Stimulated activated CD4-positive, alpha-beta T cell treated with anti-CD3 and anti-CD28 coated beads, TNF-alpha, amount 100 ng/mL, for 24 hours (primary cell): ENCODE measurements at places on chromosomes 7 and 10.

GRCh38 chr7:108167460-108167859, 37.3 kb upstream of the LAMB4 start:
- no peak for DNase-seq

DNA sequence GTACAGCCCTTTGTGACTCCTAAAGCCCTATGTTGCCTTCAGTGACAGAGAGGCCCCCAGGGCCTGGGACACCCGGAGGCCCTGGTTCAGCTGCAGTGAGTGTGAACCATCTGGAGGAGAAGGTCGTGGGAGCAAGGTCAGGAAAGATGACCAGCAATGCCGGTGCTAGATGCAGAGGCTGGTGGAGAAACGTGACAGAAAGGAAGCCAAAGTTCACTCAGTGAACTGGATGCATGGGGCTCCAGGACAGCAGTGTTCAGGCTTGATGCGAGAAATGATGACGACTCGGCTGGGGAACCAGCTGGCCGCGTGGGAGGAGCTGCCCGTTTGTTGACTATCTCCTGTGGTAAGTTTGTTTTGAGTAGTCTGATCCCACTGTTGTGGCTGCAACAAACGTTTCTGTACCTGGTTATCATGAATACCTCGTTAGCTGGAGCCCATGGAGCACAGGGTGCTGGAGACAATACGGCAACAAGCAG, 54.1 kb upstream of the MKRN1 start:
- no peak for DNase-seq

GRCh38 chr10:88195841-88196240, 332.4 kb downstream of the PTEN start:
- no peak for DNase-seq

- no peak for DNase-seq
Measured at GRCh38 chr7:111006691-111007090, 84.2 kb upstream of the LRRN3 start.

GRCh38 chr7:155872678-155873369, 60.6 kb upstream of the SHH start:
- DNase-seq = no peak

DNA sequence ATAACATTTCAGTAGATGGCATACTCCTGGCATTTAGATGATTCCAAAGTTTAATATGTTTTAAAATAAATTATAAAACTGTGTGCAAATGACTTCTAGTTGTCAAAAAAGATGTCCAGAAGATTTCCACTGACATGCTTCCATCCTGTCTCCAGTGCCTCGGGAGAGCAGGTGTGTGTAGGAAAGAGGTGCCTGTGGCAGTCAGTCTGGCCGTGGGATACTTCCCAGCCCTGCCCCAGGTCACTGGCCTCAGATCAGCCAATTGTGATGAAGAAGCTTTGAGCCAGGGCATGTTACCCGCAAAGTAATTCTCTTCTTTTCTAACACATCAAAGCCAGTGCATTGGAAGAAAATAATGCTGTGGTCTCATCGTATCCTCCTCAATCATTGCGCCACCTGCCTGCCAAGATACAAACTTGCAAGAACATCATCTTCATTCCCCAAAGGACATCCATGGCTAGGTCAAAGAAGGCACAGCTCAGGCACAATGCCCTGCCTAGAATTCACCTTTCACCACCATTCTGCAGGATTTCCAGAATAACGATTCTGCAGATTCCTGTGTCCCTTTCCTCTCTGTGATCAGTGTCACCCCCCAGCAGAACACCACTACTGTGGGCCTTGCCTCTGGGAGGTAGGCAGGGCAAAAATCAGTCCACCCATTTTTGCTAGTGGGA, 6.3 kb upstream of the KCNMA1 start:
- no peak for DNase-seq

- DNase-seq = no peak
Measured at GRCh38 chr10:70847659-70848360, 32.1 kb downstream of the SGPL1 start.

- no peak for DNase-seq
Measured at GRCh38 chr7:120170834-120171233, 102.1 kb upstream of the KCND2 start.

GRCh38 chr10:80647173-80647833, 109.6 kb downstream of the SH2D4B start:
- no peak for DNase-seq

GRCh38 chr7:66140924-66141323, 26.3 kb downstream of the CRCP start:
- no peak for DNase-seq

- no peak for DNase-seq
Measured at GRCh38 chr10:32846974-32847373, 111.1 kb downstream of the ITGB1 start.

DNA sequence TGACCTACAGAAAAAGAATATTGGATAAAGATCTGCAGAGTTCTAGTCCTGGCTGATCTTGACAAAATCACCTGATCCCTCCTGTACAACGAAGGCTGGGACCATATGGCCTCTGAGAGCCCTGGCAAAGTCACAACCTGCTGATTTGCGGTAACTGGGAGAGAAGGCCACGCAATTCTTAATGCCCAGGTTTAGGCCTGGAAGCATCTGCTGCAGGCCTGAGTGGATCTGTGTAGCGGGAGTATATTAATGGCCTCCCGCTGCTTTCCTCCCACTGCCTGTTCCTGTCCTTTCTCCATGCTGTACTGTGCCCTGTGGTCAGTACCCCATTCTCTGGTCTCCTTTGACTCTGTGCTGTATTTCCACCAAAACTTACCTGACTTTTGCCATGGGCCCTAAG, 24.2 kb downstream of the AKR1B1 start:
- DNase-seq = no peak

GRCh38 chr10:65675236-65675635, 1250.6 kb upstream of the LRRTM3 start:
- DNase-seq = no peak

DNA sequence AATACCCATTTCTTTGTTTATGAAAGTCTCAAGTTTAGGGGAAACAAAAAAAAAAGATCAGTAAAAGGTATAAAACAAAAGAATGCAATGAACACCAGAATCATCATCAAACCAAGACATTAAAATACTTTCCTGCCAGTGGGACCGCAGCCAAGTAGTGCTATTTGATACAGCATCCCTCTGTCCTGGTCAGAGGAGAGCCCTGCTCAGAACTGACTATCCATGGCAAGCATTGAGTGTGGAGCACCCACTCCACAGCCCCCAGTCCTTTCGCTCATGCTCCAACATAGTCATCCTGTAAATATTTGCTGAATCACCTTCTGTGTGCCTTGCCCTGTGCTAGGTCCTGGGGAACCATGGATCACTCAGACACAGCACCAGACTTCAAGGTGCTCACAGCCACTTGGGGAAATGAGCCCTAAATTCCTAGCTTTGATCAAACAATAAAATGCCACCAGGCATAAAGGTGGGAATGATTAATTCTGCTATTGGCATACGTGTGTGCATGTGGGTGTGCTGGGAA, 213.6 kb upstream of the TBX20 start:
- DNase-seq = no peak

GRCh38 chr7:138289864-138290263, 170.2 kb upstream of the TRIM24 start:
- DNase-seq = no peak

DNA sequence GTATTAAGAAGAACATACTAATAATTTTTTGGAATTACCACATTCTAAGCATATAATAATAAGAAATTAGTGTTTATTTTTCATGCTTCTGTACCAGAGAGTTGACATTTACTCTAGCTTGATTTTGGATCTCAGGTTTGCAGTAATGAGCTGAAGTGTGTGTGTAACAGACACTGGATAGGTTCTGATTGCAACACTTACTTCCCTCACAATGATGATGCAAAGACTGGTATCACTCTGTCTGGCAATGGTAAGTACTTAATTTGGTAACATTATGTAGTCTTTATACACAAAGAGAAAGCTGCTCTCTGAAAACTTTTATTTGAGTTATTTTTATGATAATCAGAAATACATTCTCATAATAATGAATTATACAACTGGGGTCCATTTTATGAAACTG, 54.1 kb downstream of the SRI start:
- no peak for DNase-seq

DNA sequence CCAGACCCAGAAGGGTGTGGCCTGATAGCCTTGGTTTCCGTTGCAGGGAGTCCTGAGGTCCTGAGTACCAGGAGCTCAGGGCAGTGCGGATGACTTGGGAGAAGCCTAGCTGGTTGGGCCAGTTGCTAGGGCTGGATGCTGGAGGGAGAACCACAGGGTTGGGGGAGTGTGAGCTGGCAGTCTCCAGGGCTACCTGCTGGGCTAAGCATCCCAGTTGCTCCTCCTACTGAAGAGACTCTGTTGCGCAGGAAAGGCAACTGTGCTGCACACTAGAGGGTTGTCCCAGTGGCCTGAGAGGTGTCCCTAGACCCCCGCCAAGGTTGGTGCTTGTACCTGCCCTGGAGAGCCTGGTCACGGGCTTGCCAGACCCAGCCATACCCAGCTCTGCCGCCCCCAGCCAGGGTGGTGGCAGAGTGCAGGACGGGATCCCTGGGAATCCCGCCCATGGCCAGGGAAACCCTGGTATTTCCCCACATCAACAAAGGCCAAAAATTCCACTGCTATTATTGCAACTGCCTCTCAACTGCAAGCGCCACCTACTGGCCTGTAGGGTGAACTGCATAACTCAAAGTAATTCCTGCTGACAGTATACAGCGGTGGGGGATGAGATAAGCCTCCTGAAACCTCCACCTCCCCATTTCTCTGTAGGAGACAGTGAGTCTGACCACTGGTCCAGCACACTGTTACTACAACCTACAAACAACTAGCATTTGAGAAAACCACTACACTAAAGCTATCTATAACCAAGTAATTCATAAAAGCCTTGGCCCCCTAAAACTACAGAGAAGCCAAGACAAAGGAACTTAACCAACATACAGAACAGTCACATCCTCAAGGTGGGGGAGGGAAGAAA, 67.6 kb upstream of the DDC start:
- DNase-seq = peak; percentile 41

- DNase-seq = no peak
Measured at GRCh38 chr10:77348751-77349150, 288.9 kb downstream of the KCNMA1 start.

DNA sequence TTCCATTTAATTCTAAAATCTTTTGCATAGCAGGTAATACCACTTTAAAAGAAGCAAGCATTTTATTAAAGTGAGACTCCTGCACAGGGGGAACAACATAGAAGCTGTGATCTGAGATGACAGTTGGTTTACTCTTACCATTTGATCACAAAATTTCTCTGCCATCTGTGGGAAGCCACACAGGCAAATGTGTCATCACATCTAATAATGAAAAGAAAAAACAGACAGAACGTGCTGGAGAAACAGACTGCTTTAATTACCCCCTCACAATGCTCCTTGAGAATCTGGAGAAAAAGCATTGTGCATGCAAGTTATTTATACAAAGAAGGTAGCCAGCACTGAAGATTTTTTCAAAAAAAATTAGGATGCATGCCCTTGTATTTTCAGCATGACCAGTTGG, 165.2 kb upstream of the PTER start:
- DNase-seq = no peak

- DNase-seq = no peak
Measured at GRCh38 chr7:29216128-29216527, 21.6 kb downstream of the CHN2 start.
